ENCODE measurements at places on chromosomes 1 and 21. TPM values are rescaled to one million over a fixed set of nuclear protein-coding genes. Genes with fewer than 3 reads are reported as not detected.
A peak's percentile ranks its signal among the peaks of the same experiment; 100 is the strongest.

GRCh38 chr1:208888376-208888775, 644.2 kb upstream of the PLXNA2 start:
- no peak for DNase-seq

DNA sequence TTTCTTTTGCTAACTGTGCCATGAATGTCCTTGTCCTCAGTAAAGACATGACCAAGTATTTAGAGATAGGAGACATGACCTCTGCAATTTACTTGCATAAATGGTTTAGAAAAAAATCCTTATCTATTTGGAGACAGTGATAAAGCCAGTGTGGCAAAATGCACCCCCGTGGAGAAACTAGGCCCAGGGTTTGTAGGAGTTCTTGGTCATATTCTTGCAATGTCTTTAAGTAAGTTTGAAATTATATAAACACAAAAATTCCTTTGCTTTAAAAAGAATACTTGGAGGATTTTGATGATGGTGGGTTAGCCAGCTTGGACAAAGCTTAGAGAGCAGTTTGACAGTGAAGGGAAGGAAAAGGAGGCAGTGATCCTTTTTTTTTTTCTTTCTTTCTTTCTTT, 101.9 kb upstream of the SLC45A1 start:
- DNase-seq, result no peak

GRCh38 chr1:154607106-154607608, 829 bp downstream of the ADAR start:
- DNase-seq, result peak; percentile 13

DNA sequence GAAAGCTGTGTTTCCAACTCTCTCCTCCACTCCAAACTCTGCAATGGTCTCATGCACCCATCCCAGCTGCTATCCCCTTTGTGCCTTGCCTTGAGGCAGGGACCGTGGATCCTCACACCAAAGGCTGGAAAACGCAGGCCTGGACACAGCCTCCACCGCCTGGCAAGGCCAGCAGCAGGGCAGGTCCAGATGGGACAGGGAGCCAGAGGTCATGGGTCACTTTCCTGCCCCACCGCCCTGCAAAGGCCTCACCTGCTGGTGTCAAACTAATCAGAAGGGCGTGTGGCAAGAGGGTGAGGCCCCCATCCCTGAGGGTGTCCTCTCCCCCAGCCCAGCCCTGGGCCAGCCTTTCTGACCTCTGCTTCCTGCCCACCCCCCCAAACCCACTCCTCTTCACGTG, 106.3 kb downstream of the PAX7 start:
- DNase-seq, result no peak

- no peak for DNase-seq
Observed at GRCh38 chr1:174877208-174877673, 122.5 kb upstream of the CACYBP start.

DNA sequence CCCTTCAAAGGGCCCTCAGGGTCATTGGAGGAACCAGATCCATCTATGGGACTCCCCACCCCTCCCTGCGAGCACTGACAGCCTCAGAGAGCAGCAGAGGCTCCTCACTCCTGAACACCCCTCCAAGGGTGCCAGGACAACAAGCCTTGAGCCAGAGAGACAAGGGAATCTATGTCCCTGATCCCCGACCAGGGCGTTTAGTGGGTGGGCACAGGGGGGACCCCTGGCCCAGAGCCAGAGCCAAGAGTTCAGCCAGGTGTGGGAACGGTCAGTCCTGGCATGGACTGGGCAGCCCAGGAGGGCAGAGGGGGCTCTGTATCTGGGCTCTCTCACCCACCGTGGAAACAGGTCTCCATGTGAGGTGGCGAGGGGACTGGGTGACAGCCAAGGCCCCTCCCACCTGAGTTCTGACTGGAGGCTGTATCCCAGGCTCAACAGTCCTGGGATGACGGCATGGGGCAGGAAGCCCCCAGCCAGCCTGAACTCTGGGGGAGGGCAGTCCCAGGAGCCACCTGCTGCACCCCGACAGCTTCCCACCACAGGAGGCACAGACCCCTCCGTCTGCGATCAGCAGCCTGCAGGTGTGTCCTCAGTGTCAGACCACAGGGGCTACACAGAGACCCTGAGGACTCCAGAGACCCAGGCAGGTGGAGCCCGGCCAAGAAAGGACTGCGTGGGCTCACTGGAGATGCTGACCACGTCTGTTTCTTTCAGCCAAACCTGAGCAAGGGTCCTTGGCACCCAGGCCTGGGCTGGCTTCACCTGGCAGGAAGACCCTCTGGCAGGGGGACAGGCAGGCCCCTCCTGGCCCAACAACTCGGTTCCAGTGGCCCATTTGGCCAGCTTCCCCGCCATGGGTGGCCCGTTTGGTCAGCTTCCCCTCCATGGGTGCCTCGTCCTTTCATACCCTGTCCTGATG, 11.2 kb upstream of the SRARP start:
- DNase-seq, result no peak

- DNase-seq, result no peak
Observed at GRCh38 chr1:103108376-103109150, at the start of gene COL11A1. TSS of gene COL11A1 (minus strand) at chr1:103108522. CDS start at chr1:103108178, 344 bp downstream.

- no peak for DNase-seq
Observed at GRCh38 chr21:41715649-41716281, 51.1 kb downstream of the RIPK4 start.

DNA sequence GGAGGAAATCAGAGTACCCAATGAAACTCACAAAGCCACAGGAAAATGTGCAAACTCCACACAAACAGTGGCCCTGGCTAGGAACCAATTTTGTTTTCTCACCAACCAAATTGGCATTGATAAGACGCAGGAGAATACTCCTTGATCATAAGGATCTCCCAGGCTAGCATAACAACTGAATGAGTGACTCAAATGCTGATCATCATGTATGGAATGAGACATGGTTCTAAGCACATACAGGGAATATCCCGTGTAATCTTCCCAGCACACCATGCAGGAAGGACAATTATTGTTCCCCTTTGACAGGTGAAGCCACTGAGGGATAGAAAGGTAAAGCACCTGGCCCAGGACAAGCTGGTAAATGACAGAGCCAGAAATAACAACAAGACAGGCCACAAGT, 180.0 kb upstream of the DUSP10 start:
- no peak for DNase-seq

DNA sequence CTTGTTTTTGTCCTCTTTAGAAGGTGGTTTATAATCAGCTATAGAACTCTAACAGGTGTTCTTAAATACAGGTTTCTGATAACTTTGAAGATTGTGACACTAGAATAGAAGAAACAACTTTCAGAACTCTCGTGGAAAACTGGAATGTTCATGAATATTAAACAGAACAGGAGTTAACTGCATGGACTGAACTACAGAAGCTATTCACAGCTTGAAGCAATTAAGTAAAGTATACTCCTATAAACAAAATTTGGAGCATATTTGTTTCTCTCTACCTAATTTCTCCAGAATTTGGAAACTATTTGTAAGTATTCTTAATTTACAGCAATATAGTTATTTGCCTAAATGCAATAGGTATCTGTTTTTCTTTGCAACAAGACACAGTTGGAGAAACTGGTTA, 824.8 kb downstream of the ADGRL2 start:
- no peak for DNase-seq

DNA sequence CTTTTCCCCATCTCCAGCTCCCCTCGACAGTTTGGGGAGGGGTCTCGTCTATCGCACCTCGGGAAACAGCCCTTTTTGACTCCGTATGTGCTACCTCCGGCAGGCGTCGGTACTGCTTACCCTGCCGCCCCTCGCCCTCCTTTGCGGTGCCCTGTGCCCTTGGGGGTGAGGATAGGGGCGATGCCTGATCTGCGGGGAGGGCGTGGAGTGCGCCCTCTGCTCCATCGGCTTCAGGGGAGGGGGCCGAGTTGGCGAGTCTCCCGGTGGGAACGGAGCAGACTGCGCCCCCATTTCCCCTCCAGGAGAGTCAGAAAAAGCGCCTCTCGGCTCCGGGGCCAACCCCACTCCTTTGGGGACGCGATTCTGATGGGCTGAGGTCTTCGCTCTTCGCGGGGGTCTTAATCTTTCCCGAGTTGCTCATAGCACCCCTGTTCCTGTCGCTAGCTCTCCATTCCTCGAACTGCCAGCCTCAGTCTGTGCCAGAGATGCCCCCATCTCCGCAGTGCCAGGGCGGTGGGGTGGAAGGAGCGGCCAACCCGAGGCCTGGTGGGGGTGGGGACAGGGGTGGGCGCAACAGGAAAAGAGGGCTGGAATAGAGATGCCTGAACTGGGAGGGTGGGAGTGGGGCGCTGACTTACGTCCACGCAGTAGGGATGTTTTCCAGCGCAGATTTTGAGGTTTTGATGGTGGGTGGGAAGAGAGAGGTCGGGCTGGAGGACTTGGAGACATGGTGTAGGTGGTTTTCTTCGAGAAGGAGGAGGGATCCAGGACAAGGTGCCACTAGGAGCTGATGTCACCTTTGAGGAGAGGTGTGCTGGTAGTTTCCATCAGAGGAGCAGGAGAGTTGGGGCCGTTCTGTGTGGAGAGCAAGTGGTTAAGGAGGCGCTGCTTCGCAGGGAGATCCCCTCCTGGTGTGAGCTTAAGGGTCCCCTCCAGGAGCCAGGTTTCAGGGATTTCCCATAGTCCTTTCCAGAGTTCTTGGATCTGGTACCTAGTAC, 674 bp downstream of the PPFIA4 start:
- DNase-seq, result no peak

DNA sequence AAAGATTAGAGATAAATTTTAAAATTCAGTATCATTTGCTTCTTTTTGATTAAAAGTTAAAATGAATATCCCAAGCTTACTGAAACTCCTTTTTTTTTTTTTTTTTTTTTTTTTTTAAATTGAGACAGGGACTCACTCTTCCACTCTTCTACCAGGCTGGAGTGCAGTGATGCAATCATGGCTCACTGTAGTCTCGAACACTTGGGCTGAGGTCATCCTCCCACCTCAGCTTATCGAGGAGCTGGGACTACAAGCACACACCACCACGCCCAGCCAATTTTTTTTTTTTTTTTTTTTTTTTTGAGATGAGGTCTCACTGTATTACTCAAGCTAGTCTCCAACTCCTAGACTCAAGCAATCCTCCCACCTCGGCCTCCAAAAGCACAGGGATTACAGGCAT, 92.1 kb upstream of the RGS18 start:
- DNase-seq, result no peak

DNA sequence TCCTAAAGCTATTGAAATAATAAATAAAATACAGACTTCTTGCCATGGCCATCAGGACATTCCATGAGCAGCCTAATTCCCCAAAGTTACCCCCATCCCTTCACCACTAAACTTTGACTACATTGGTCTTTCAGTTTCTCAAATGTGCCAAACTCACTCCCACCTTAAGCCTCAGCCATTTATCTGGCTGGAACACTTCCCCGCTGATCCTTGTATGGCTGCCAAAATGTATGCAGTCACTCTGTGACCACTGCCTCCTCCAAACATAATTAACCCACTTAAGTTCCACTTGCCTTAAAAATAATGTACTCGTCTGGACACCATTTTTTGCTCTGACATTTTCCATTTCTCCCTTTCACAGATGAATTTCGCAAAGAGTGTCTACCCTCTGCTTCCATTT, 407.4 kb downstream of the NTNG1 start:
- DNase-seq, result no peak

DNA sequence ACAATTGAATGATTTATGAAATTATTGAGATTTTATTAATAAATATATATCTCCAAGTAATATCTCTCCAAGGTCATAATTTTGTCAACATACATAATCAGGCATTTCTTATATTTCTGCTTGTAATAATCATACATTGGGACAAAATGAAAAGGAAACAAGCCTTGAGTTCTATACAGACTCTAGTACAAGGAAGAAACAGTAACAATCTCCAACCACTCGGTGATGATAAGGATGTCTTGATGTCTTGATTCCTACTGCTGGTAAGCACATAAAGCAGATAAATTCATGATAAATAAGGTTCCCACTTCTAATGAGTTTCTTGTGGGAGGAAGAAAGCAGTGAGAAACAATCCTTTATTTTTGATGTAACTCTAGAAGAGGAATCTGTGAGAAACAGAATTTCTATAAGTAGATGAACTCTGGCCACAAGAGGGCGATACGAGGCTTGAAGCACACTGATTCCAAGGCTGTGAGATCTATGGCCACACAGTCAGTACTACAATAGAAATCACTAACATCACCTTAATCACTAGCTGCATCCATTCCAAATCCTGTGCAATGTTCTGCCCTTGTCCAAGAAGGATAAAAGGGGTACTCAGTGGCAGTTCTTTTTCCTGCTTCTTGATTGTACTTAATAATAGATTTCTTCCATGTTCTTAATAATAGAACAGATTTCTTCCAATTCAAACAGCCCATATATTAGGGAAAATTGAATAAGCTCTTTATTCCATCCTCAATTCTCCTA, 41.4 kb upstream of the LRRC8B start:
- DNase-seq, result peak; percentile 58

DNA sequence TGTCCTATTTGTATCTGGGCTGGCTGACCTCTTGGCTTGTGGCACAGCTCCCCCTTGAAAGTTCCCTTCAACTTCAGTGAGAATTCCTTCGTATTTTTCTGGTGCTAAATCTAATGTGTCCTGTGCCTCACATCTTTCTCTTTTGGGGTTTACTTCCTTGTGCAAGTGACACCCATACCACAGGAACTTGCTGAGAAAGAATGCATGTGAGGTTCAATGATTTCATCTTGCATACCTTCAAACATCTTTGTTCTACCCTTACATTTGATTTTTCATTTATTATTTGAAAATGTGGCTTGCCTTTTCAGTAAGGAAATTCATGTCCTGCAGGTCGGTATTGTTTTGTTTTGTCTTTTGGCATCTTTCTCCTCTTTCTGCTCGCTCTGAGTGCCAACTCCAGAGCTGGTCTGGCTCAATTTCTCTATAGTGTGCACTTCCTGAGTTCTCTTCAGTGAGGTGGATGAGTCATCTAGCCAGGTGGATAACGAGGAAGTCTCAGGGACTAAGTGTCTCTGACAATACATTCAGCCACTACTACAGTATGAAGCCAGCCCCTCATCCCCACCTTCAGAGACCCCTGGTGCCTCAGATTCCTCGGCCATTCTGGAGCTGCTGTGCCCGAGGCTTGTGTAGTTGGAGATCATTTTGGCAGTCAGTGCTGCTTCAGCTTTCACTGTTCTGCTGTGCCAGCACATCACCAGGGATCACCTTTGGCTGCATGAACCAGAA, 59.5 kb downstream of the RIPK4 start:
- no peak for DNase-seq

DNA sequence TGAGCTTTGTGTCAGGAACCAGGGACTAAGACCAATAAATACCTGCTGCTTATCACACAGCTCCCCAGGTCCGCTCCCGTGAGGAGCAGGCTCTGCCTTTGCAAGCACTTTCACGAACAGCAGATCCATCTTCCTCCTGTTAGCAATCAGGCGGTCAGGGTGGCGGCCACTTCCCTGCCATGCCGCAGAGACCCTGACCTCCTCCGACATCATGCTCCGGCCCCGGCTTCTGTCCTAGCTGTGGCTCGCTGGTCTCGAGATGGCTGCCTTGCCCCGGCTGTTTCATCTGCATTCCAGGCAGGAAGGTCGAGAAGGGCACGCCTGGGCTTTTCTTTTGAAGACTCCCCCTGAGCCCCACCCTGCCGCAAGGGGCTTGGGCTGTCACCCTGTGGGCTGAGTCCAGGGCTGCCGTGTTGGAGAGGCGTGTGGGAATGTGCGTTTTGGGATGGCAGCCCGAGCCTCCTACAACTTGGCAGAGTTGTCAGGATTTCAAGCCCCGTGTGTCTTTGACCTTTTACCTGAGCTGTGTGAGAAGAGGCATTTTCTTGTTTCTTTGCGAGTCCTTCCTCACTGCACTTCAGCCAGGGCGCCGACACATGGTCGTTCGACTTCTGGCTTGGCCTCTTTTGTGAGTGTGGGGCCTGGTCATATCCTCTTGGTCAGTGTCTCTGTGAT, 59.5 kb downstream of the AGPAT3 start:
- no peak for DNase-seq

RIMS3 gene
- 1.5 TPM for total RNA-seq

RAB25 gene
- total RNA-seq, result not detected

AMY1B gene
- total RNA-seq, result not detected

BRDT gene
- total RNA-seq, result not detected

SPRR5 gene
- not detected for total RNA-seq

FMOD gene
- 4.1 TPM for total RNA-seq

DNAJC16 gene
- 18.8 TPM for total RNA-seq

Measured in activated T-helper 1 cell treated with anti-CD3 and anti-CD28 coated beads, Interleukin-12 subunit alpha, Interleukin-12 subunit beta, Interleukin-2, Interleukin-4 antibody, amounts not matched to agents 30 ng/mL and 10 ng/mL and 1 ng/mL, durations not matched to agents 14 hours and 24 hours and 36 hours (primary cell).